Esophagus muscularis mucosa (tissue), 4 donors: ENCODE measurements at places on chromosomes 3 and 15. TPM values are rescaled to one million over a fixed set of nuclear protein-coding genes. Genes with fewer than 3 reads are reported as not detected.

CCR1 gene
- 7.5 TPM for total RNA-seq

CFAP44 gene
- total RNA-seq, result 5.7 TPM

ADAMTS9 gene
- total RNA-seq, result 56.7 TPM

MNS1 gene
- total RNA-seq, result 0.45 TPM

TNFAIP8L3 gene
- total RNA-seq, result 15.7 TPM

SLC2A2 gene
- not detected for total RNA-seq

DNA sequence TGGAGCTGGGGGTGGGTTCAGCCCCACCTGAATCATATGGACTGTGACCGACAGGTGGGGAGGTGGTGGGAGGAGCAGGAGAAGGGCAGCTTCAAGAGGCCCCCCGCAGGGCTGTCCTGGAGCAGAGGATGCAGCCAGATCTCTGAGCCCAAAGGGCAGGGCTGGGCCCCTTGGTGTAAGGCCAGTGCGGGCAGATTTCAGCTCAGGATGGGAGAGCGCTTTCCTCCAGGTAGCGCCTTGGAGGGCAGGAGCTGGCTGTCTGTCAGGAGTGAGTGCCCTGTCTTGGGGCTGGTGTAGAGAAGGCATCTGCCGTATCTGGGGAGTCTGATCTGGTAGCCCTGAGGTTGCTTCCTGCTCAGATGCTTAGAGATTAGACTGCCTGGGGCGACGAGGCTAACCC is 7.3 kb downstream of the TMEM43 start:
- H3K27me3 ChIP-seq, result no peaks in the 10 kb centered on the region
- DNase-seq, result no peak
- H3K4me1 ChIP-seq, result peaks cover 31% of the 10 kb centered on the region
- peaks cover 74% of the 10 kb centered on the region for H3K36me3 ChIP-seq

GRCh38 chr3:13708301-13708700 is 159.4 kb downstream of the FBLN2 start:
- H3K36me3 ChIP-seq, result no peaks in the 10 kb centered on the region
- no peak overlapping the region for H3K27ac ChIP-seq
- no peak overlapping the region for H3K4me3 ChIP-seq
- no peaks in the 10 kb centered on the region for H3K27me3 ChIP-seq
- DNase-seq, result no peak
- H3K4me1 ChIP-seq, result no peaks in the 10 kb centered on the region

DNA sequence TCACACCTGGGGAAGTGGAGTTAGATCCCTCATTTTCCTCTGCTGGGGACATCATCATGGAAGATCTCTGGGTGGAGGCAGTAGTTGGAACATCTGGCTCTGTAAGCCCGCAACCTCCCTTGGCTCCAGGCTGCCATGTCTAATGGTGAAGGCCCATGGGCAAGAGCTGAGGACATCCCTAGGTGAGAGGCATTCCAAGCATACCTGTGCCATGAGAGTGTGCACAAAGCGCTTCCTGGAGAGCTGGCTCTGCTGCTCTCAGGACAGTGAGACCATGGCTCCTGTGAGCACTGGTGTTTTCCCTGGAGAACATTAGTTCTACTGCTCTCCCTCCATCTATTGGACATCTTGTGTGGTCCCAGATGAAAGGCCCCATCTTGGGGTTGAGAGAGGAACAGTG is 7.7 kb downstream of the MAPKAPK3 start:
- DNase-seq, result no peak
- H3K4me3 ChIP-seq, result no peak overlapping the region
- peaks cover 42% of the 10 kb centered on the region for H3K4me1 ChIP-seq
- H3K27me3 ChIP-seq, result no peaks in the 10 kb centered on the region
- no peaks in the 10 kb centered on the region for H3K36me3 ChIP-seq
- H3K27ac ChIP-seq, result no peak overlapping the region

DNA sequence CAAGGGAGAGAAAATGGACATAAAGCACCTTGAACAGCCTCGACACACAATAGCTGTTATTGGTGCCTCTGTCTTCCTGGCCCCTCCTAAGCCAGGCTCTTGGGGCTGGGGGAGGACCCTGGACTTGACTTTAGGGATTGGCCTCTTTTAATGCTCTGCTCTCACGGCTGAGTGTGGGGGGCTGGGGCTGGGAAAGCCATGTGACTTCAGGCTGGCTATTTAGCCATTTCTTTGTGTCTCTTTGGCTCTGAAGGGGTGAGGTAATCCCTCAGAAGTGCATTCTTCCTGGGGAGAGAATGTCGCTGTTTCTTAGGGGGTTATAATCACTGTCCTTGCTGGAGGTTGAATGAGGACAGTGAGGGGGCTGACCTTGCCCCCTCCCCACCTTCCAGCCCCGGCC is 26.2 kb downstream of the MAGEF1 start:
- H3K4me1 ChIP-seq, result peaks cover 7% of the 10 kb centered on the region
- no peaks in the 10 kb centered on the region for H3K36me3 ChIP-seq
- H3K4me3 ChIP-seq, result no peak overlapping the region

GRCh38 chr3:55271549-55271948 is 215.6 kb downstream of the WNT5A start:
- DNase-seq, result no peak
- no peak overlapping the region for H3K4me3 ChIP-seq
- H3K4me1 ChIP-seq, result peaks cover 10% of the 10 kb centered on the region
- no peaks in the 10 kb centered on the region for H3K36me3 ChIP-seq

DNA sequence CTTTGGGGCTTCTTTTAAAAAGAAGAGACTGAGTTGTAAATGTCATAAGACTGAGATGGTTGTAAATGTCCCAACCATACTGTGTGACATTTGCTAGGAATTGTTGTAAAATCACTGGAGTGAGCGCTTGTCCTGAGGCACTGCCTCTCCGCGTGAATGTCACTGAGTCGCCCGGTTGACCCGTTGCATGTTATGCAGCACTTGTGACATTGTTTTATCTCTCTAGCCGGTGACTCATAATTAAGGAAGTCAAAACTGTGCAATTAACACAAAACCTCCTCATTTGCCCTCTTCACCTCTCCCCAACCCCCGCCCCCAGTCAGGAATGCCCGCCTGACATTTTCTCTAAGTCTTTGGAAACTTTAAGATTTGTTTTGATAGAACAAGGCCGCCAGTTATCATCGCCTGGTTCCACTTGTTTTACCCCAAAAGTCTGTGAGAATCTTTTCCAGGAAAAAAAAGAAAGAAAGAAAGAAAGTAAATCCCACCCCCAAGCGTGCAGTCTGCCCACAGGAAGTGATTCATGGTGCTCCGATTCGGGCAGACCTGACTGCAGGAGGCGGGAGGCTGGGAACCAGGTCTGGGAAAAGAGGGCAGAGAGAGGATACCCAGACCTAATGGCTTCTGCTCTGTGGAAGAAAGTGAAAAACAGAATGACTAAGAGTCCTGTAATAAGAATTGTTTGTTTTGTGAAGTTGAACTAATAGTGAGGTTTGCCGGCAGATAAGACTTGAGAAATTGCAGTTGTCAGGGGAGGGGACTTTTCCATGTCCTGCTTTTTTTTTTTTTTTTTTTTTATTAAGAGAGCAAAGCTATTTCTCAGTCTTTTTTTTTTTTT is 84.8 kb downstream of the SMAD3 start:
- no peaks in the 10 kb centered on the region for H3K27me3 ChIP-seq
- H3K4me3 ChIP-seq, result peak overlapping the region; percentile 11
- H3K36me3 ChIP-seq, result no peaks in the 10 kb centered on the region
- no peak for DNase-seq

DNA sequence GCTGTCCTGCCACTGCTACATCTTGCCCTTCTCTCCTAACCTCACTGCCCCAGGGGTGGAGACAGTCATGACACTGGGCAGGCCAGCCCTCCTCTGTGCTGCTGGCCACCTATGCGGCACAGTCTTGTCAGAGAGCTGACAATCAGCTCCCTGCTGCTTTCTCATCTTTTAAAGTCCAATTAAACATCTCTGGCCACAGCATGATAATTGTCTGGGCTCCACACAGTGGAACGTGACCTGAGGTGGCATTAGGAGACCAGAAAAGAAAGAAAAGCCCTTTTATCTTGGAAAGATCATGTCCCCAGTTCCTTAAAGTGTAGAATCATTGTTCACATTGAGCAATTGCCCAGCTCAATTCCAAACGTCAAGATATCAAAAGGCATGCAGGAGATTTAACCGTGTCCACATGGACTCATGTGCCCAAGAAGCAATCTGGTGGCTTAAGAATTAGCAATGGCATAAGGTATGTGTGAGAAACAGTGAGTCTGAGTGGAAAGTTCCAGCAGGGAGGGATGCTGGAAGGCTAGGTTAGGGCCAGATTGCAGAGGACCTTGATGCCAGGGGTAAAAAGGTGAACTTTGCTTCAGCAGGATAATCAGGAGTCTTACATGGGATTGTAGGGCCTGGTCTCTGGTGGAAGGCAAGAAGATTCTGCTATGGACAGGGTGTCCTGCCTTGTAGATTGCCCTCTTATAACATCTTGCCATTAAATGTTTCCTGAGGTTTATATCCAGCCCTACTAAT is 15.3 kb upstream of the CACNA1D start:
- DNase-seq, result peak; percentile 66
- H3K27me3 ChIP-seq, result no peaks in the 10 kb centered on the region
- H3K36me3 ChIP-seq, result no peaks in the 10 kb centered on the region
- H3K4me3 ChIP-seq, result no peak overlapping the region
- H3K4me1 ChIP-seq, result no peaks in the 10 kb centered on the region

DNA sequence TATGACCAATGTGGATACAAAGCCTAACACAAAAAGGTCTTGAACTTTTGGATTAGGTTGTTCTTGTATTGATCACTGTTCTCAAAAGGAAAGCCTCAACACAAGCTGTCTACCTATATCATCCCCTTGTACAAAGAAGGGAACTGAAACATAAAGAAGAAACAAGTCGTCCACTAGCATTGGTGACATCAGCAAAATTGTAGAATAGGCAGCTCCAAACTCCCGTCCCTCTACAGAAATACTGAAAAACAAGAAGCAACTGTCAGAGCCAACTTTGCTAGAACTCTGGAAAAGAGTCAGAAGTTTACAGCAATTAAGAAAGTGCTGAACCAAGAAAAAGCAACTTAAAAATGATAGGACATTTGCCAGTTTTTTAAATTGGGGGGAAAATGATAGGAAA is 7.5 kb upstream of the NR1I2 start:
- H3K27me3 ChIP-seq, result no peaks in the 10 kb centered on the region
- H3K4me1 ChIP-seq, result no peaks in the 10 kb centered on the region
- H3K27ac ChIP-seq, result no peak overlapping the region
- DNase-seq, result no peak
- no peaks in the 10 kb centered on the region for H3K36me3 ChIP-seq
- no peak overlapping the region for H3K4me3 ChIP-seq

GRCh38 chr15:51170882-51171633 is 76.4 kb upstream of the TNFAIP8L3 start:
- no peaks in the 10 kb centered on the region for H3K36me3 ChIP-seq
- no peak overlapping the region for H3K4me3 ChIP-seq
- no peaks in the 10 kb centered on the region for H3K27me3 ChIP-seq
- no peak overlapping the region for H3K27ac ChIP-seq

DNA sequence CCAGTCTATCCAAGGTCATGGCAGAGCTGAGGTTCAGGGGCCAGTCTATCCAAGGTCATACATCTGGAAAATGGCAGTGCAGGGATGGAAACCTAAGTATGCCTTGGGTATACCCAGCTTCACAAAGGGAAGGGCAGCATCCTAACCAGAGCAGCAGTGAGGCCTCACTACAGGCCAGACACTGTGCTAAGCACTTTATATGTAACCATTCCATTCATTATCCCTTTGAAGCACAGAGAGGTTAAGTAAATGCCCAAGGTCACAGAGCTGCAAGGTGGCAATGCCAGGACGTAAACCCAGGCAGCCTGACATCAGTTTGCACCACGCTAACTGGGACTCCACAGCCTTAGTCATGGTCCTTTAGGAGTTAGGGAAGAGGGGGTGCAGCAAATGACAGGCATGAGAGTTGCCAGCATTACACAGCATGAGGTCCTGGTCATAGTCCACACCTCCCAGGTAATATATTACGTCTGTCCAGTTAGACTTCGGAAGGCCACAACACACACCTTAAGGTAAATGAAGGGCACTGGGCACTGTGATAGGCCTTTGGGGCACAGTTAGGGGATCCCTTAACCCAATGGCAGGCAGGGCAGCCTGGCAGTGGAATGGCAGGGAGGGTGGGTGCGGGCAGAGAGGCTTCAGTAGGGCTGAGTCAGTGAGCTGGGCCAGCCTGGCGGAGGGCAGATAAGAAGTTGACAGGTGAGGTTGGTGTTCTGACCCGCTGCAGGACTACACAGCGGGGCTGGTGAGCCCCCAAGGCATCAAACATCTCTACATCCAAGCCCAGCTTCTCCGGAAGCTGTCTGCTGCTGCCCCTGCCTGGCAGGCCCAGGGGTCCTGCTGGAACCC is 21.1 kb upstream of the CORO2B start:
- H3K36me3 ChIP-seq, result no peaks in the 10 kb centered on the region
- H3K27me3 ChIP-seq, result no peaks in the 10 kb centered on the region
- no peak overlapping the region for H3K27ac ChIP-seq
- H3K4me1 ChIP-seq, result peaks cover 16% of the 10 kb centered on the region
- no peak overlapping the region for H3K4me3 ChIP-seq

GRCh38 chr3:139716908-139717485 is 39.2 kb upstream of the NMNAT3 start:
- H3K4me1 ChIP-seq, result no peaks in the 10 kb centered on the region
- no peak overlapping the region for H3K27ac ChIP-seq
- no peak for DNase-seq
- H3K36me3 ChIP-seq, result no peaks in the 10 kb centered on the region
- H3K4me3 ChIP-seq, result no peak overlapping the region

- H3K36me3 ChIP-seq, result peaks cover 2% of the 10 kb centered on the region
- peak; percentile 94 for DNase-seq
- H3K4me1 ChIP-seq, result peaks cover 42% of the 10 kb centered on the region
- peak overlapping the region; percentile 86 for H3K4me3 ChIP-seq
These were observed 631 bp downstream of the NKTR start for GRCh38 chr3:42600958-42601675.

DNA sequence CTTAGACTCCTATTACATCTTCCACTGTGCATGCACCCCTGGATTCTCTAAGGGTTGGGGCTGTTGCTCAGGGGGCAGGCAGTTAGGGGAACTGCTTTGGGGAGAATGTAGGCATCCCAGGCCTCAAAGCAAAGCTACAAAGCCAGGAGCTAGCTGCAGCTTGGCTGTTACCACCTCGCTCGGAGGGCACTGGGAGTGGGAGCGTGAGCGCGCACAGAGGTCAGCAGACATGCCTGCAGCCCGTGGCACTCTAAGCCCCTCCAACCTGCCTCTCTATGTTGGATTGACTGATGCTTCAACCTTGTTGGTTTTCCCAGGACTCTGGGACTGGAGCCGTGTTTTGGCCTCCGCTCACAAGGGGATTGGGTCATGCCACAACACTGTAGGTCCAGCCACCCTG is 69.8 kb downstream of the CPN2 start:
- no peak for DNase-seq
- H3K4me3 ChIP-seq, result no peak overlapping the region
- peaks cover 72% of the 10 kb centered on the region for H3K4me1 ChIP-seq
- H3K36me3 ChIP-seq, result no peaks in the 10 kb centered on the region
- no peak overlapping the region for H3K27ac ChIP-seq

DNA sequence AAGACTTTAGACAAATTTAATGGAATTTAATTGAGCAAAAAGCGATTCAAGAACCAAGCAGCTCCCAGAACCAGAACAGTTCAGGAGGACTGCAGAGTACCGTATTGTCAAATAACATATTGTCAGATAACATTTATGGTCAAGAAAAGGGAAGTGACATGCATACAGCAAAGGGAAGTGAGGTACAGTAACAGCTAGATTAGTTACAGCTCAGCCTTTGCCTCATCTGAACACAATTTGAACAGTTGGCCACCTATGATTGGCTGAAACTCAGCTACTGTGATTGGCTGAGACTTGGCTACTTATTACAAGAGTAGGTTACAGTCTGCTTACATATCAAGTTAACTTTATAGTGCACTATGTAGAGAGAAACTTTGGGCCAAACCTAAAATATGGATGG is 21.9 kb downstream of the ZFAND6 start:
- H3K27me3 ChIP-seq, result no peaks in the 10 kb centered on the region
- peaks cover 2% of the 10 kb centered on the region for H3K4me1 ChIP-seq
- no peak for DNase-seq
- no peaks in the 10 kb centered on the region for H3K36me3 ChIP-seq
- H3K4me3 ChIP-seq, result no peak overlapping the region
